Activated CD4-positive, alpha-beta T cell treated with anti-CD3 and anti-CD28 coated beads, Interleukin-2, amount 10 ng/mL, durations not matched to agents 24 days and 14 days (primary cell): ENCODE measurements at places on chromosomes 11 and 22.

GRCh38 chr11:44575288-44575672, 9.8 kb downstream of the CD82 start:
- peak; percentile 75 for DNase-seq

GRCh38 chr22:18975434-18976196, 39.5 kb upstream of the PRODH start:
- DNase-seq: no peak

DNA sequence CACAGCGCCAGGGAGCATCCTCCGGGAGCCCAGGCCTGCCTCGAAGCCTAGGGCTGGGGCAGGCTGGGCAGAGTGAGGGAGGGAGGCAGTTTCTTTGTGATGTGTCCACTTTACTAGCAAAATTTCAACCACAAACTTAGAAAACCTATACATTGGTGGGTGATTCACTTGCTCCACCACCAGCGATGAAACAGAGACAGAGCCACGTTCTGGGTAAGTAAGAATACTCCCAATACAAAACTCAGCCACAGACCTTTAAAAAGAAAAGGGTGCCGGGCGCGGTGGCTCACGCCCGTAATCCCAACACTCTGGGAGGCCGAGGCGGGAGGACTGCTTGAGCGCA, 22.3 kb downstream of the CDKN1C start:
- DNase-seq: no peak

- DNase-seq: no peak
Observed at GRCh38 chr11:120867988-120868387, 155.9 kb upstream of the TBCEL start.

DNA sequence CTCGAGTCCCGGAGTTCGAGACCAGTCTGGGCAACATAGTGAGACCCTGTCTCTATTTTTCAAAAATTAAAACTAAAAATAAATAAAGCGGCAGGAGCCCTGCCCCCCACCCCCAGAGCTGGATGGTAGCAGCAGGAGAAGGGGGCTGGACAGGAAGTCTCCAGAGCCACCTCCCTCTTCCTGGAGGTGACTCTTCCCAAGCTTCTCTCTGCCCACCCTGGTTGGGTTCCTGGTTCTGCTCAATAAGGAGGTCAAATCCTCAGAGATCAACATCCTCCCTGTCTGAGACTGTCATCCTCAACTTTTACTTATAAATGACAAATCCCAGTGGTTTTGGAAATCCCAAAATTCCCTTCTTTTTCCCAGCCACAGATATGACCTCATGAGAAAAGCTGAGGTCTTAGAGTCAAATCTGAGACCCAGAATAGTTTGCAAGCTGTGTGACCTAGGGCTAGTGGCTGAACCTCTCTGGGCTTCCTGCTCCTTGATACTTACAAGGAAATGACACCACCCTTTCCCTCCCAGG, 987 bp downstream of the C1QTNF6 start:
- DNase-seq: no peak

GRCh38 chr11:75445315-75445953, 12.4 kb upstream of the KLHL35 start:
- peak; percentile 92 for DNase-seq
